ENCODE measurements at places on chromosomes 6 and 20.

- no peak for DNase-seq
Observed at GRCh38 chr6:148840256-148840655, 93.4 kb downstream of the UST start.

GRCh38 chr6:53493635-53494025, 51.3 kb downstream of the GCLC start:
- no peak for DNase-seq

DNA sequence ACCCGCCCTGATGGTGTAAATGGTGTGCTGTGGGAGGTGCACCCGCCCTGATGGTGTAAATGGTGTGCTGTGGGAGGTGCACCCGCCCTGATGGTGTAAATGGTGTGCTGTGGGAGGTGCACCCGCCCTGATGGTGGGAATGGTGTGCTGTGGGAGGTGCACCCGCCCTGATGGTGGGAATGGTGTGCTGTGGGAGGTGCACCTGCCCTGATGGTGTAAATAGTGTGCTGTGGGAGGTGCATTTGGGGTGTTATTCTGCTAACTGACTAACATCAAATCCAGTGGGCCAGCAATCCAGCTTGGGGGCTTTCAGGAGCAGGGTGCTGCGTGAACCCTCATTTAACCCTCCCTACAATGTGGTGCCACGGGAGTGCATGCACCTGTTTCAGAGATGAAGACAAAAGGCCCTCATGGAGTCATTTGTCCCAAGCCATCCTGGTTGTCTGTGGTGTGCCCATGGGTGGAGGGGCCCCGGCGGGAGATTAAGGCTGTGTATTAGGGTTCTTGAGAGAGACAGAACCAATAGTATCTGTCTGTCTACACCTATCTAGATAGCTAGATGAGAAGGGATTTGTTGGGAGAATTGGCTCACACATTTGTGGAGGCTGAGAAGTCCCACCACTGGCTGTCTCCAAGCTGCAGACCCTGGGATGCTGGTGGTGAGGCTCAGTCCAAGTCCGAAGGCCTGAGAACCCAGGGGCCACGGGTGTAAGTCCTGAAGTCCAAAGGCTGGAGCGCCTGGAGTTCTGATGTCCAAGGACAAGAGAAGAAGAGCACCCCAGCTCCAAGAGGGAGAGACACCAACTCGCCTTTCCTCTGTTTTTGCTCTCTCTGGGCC, 39.2 kb downstream of the TMEM242 start:
- no peak for DNase-seq

DNA sequence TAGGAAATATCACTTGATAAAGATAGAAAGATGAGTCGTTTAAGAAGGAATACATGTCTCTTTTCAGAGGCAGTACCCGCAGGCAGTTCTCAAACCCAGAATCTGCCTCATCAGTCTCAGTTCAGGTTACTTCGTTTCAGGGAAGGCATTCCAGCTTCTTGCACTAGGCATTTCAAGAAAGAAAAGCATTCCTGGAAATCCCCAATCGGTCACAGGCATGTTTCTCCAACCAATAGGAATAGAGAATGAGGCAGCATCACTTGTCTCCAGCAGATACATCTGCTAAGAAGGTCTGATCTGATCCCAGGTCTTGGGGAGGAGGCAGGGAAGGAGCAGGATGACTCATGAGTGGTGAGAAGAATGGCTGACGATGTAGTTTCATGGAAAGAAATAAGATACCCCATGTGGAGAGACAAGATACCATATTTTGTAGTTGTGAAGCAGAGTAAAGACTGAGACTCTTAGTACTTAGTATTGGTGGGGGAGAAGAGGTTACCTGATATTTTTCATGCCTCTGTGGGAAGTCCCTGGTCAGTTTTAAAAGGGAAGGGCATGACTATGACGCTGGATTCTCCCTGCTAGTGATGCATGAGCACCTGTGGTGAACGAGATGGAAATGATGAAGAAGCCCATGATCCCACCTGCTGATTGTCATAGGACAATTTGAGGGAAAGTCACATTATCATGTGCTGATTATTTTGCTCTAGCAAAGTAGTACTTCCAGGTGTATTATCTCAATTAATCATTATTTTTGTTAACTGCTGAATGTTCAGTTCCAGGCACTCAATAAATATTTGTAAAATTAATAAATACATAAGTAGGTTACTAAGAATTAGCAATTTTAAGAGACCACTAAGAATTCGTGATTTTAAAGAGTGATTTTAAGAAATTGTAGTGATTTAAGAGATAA, 20.3 kb upstream of the HLA-DRB1 start:
- no peak for DNase-seq

DNA sequence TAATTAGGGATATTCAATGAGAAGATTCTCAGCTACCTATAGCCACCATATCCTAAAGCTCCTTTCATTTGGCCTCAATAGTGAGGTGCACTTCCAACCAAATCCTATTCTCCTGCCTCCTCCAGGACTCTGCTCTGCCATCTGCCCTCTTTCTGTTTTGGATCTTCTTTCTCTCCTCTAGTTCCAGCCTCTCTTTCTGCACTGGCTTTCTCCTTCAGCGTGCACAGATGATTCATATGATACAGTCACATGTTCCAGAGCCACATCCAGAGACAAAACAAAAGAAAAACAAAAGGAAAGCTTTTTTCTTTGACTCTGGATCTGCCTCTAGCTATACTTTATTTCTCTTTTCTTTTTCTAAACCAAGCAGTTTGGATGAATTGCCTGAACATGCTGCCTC, 531.9 kb upstream of the MAN1A1 start:
- DNase-seq: no peak

DNA sequence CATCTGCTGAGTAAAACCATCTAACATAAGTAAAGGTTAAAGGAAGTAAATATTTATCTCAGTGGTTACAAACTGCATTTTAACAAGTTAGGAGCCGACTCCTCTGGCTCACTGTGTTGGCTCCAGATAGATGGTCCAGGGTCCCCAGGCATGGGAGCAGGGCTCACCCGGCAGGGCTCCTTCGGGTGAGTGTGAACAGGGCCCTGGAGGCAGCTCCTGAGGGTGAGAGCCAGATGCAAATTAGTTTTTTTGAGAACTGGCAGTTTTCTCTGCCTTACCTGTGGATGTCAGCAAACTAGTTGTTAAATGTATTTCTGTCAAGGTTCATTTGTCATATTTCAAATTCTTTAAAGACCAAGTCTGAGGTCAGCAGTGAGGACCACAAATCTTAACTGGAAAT, 21.5 kb downstream of the TPBG start:
- no peak for DNase-seq

- DNase-seq: no peak
Observed at GRCh38 chr6:107444277-107444676, 15.1 kb downstream of the PDSS2 start.

DNA sequence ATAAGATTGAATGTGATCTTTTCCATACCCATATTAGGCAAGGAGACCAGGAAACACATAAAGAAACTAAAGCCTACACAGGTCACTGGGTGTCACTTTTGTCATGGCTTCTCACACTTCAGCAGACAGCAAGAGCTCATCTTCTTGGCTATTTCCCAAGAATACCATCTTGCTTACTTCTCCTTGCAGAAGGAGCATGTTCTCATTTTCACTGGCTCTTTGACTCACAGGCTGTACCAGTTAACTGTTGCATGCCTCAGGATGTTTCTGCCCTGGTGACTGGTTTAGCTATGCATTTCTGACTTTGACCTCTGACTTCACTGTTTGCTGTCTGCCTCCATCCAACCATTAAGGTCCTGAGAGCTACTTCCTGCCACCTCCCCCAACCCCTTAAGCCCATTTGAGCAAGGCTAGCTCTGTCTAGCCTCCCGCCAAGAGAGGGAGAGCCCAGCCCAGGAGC, 40.3 kb upstream of the OGFRL1 start:
- no peak for DNase-seq

- DNase-seq: no peak
Observed at GRCh38 chr6:91383207-91383606, 796.3 kb upstream of the MAP3K7 start.

DNA sequence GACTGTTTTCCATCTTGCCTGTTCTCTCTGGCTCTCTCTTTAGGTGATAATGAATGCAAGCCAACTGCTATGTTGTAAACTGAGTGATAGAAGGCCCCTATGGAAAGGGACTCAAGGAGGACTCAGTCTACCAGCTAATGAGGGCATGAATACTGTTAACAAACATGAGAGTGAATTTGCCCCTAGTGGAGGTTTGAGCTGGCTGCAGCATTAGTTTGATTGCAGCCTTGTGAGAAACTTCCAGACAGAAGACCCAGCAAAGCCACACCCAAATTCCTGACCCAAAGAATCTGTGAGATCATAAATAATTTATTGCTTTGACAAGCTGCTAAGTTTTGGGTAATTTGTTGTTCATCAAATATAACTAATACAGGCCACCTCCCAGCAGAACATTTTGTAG, 50.0 kb upstream of the PLCB1 start:
- DNase-seq: no peak

- no peak for DNase-seq
Observed at GRCh38 chr6:30234356-30234755, 21.1 kb upstream of the TRIM26 start.

DNA sequence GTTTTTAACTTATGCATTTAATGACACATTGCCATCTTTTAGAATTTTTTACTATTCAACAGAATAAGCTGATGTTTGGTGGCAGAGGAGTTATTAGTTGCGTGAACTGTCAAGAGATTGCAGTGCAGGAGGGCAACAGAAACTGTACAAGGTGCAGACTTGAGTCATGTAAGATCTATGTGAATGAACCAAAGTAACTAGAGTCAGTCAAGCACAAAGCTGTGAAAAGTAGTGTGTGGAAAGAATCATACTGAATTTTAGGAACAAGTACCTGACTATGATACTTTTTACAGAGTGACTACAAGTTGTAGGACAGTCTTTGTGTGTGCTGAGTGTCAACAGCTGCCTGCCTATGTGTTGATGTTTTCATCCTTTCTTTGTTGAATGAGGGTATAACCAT, 2.7 kb upstream of the C6orf163 start:
- DNase-seq: no peak

DNA sequence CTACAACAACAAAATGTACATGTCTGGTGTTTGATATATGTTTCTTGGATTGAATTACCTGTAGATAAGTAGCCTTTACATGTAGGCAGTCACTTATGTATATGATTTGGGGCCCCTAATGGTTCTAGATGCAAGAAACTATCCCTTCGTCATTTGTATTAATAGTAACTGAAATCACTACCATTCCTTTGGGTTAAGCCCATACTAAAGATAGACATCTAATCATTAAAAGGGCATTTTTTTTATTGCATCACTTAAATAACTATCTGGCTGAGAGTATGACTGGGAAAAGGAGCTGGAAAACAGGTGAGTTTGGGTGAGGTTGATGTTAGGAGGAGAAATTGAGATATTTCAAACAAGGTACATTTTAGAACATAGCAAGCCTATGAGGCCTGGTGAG, 213.5 kb upstream of the PLN start:
- DNase-seq: no peak

DNA sequence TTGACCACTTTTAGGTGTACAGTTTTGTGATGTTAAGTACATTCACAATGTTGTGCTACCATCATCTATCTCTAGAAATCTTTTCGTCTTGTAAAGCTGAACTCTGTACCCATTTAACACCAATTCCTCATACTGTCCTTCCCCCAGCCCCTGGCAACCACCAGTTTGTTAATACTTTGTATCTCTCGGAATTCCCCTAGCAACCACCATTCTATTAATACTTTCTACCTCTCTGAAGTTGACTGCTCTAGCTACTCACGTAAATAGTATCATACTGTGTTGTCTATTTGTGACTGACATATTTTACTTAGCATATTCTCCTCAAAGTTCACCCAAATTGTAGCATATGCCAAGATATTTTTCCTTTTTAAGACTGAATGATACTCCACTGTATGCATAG, 82.3 kb upstream of the CLDN20 start:
- no peak for DNase-seq

DNA sequence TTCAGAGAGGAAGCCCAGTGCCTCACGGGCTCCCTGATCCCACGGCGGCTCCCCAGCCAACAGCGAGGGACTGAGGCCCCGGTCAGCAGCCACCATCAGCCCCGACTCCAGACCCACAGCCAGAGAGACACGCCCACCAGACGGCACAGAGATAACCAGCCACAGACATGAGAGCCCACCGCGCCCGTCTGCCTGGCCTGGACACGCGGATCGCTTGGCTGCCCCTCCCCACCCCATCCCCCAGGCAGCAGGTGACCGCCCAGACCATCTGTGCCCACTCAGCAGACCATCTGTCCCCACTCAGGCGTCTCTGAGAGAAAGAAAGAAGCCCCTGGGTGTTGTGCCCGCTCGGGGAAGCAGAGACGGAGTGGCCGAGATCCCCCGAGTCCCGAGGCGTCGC, 55.5 kb upstream of the CHRNA4 start:
- DNase-seq: no peak

GRCh38 chr6:158020272-158020711, 38.6 kb downstream of the SYNJ2 start:
- no peak for DNase-seq

DNA sequence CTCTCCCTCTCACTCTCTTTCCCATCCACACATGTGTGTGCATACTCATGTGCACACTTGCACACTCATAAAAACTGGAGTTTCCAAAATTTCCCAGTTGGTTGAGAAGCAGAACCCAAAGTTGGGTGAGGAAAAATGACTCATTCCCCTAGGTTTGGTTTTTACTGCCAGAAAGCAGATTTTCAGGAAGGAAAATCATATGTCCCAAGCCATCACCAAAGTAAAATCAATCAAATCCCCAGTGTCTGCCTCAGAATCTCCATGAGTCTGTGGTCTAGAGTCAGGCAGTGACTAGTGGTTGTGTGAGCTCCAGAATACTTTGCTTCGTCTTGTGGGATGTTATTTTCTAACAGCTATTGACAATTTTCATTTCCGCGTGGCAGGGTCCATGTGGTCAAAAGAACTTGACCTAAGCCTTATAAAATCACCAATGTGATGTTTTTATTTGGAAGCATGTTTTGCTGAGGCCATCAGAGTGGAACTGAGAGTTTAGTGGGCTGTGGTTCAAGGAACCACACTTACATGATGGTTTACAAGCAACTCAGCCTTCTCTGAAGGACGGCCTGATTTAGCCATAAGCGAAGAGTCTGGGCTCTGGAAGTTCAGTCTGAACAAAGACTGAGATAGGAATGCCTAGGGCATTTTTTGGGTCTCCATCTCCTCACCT, 81.9 kb upstream of the CCN6 start:
- DNase-seq: no peak

- DNase-seq: no peak
Observed at GRCh38 chr20:25864326-25864962, 167.8 kb upstream of the ZNF337 start.

- no peak for DNase-seq
Observed at GRCh38 chr6:168206661-168207274, 112.8 kb downstream of the DACT2 start.
